ENCODE measurements at places on chromosomes 6 and 20.
A peak's percentile ranks its signal among the peaks of the same experiment; 100 is the strongest.

GRCh38 chr20:39893003-39893685 is 795.9 kb downstream of the MAFB start:
- DNase-seq = no peak
- H3K27me3 ChIP-seq = no peaks in the 10 kb centered on the region
- no peak overlapping the region for H3K4me3 ChIP-seq
- no peak overlapping the region for H3K27ac ChIP-seq
- H3K4me1 ChIP-seq = no peaks in the 10 kb centered on the region
- H3K36me3 ChIP-seq = no peaks in the 10 kb centered on the region

DNA sequence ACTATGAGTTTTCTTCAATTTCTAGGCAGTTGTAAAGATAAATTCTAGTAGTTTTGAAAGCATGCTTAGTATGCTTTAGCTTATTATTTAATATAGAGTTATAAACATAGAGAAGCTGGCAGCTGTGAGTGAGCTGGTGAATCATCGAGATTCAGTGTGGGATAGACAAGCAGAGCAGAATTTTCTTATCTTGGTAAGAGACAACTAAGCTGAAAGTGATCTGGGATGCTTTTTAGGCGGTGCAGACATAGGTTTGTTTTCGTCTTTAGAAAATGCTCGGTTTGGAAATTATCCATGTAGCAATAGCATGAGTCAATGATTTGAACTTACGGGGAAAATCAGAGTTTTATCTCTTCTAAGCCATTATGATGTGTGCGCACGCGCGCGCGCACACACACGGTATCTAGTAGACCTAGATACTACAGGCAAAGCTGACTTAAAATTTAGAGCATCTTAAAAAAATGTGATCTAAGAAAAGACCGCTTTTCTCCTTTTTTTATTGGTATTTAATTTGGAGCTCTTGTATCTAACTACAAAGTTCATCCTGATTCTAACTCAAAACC is 128.3 kb upstream of the MAP3K7 start:
- no peaks in the 10 kb centered on the region for H3K36me3 ChIP-seq
- H3K4me1 ChIP-seq = no peaks in the 10 kb centered on the region
- no peaks in the 10 kb centered on the region for H3K27me3 ChIP-seq
- no peak overlapping the region for H3K27ac ChIP-seq

- H3K36me3 ChIP-seq = no peaks in the 10 kb centered on the region
- peak overlapping the region; percentile 50 for H3K27ac ChIP-seq
- H3K27me3 ChIP-seq = no peaks in the 10 kb centered on the region
- H3K4me1 ChIP-seq = no peaks in the 10 kb centered on the region
- peak overlapping the region; percentile 96 for H3K4me3 ChIP-seq
These were observed 1.1 kb downstream of the BAG2 start for GRCh38 chr6:57173056-57173885.

GRCh38 chr6:72149715-72150114 is 263.4 kb downstream of the RIMS1 start:
- H3K4me1 ChIP-seq = peaks cover 2% of the 10 kb centered on the region
- H3K27ac ChIP-seq = no peak overlapping the region
- H3K36me3 ChIP-seq = peaks cover 21% of the 10 kb centered on the region

DNA sequence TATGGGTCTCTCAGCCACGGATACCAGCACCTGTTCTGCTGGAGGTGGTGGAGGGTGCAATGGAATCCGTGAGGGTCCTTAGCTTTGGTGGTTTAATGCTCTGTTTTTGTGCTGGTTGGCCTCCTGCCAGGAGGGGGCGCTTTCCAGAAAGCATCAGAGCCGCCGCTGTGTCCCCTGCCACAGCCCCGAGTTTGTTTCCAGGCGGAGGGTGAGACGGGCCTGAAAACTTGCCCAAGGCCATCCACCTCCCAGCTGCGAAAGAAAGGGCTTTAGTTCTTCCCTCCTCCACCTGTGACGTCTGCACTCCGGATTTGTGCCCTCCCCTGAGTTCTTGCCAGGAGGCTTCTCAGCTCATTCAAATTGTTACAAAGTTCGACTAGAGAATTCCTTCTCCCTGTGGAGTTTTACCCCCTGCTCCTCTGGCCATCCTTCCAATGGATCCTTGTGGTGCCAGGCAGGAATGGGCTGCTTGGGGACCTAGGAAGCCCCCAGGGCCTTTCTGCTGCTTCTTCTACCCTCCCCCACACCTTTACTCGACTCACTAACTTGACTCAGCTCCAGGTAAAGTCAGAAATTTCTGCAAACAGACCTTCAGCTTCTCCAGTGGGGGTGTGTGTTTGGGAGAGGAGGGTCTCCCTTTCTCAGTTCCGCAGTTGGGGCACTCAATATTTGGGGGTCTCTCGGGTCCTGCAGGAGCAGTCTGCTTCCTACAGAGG is 873.7 kb downstream of the KIF16B start:
- H3K27ac ChIP-seq = no peak overlapping the region
- peaks cover 3% of the 10 kb centered on the region for H3K4me1 ChIP-seq
- H3K36me3 ChIP-seq = no peaks in the 10 kb centered on the region

DNA sequence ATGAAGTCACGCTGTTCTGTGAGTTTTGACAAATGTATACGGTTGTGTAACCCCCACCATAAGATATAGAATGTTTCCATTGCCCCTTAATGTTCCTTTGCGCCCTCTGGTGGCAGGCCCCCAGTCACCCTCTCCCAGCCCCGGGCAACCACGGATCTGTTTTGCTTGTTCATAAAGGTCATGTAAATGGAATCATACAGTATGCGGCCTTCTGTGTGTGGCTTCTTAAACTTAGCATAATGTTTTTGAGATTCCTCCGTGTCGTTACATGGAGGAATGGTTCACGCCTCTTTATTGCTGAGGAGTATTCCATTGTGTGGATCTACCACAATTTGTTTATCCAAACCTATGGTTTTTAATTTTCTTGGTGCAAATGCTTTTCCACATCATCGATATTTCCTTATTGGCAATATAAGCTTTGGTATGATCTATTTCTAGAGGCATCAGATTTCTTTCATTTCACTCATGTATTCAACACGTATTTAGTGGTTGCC is 28.4 kb downstream of the LYRM2 start:
- H3K27me3 ChIP-seq = peaks cover 2% of the 10 kb centered on the region
- no peaks in the 10 kb centered on the region for H3K36me3 ChIP-seq
- DNase-seq = peak; percentile 84
- H3K4me1 ChIP-seq = no peaks in the 10 kb centered on the region
- H3K4me3 ChIP-seq = no peak overlapping the region

DNA sequence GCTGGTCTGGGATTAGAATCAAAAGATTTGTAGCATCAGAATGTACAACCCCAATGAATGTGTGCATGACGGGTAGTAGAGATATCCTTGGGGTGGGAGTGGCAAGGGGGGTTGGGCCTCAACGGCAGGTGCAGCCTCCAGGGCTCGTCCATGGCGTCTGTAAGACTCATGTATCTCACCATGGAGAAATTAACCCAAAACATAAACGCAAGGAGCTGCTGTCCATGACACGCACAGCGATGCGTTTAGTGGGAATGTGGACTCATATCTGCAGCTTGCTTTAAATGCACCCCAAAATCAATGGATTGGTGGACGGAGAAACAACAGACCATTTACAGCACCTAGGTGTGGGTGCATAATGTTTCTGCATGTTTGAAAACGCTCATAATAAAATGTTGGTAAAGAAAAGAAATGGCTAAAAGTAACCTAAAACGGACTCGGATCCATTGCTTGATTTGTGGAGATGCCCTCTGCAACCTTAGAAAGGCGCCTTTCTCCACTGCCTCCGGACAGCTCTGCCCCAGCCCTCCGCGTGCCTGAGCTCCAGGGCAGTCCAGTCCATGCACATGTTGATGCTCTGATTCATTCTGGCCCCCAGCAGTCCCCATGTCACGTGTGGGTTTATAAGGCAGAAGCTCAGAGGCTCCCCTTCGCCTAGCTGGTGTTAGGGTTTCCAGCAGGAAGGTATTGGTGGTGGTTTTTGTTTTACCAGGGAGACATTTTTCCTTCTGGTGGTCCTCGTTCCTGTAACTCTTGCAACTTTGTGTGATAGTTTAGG is 24.5 kb downstream of the PYGB start:
- no peak for DNase-seq
- no peak overlapping the region for H3K4me3 ChIP-seq
- peaks cover 8% of the 10 kb centered on the region for H3K27me3 ChIP-seq
- H3K27ac ChIP-seq = no peak overlapping the region
- peaks cover 6% of the 10 kb centered on the region for H3K4me1 ChIP-seq

GRCh38 chr6:91221072-91221720 is 634.3 kb upstream of the MAP3K7 start:
- no peaks in the 10 kb centered on the region for H3K4me1 ChIP-seq
- DNase-seq = no peak
- H3K27ac ChIP-seq = no peak overlapping the region
- no peak overlapping the region for H3K4me3 ChIP-seq

GRCh38 chr6:168157272-168158212 is 78.5 kb upstream of the FRMD1 start:
- peak overlapping the region; percentile 95 for H3K27ac ChIP-seq
- no peak for DNase-seq
- peak overlapping the region; percentile 73 for H3K4me3 ChIP-seq
- peaks cover 7% of the 10 kb centered on the region for H3K27me3 ChIP-seq
- H3K4me1 ChIP-seq = peaks cover 58% of the 10 kb centered on the region

GRCh38 chr6:159871241-159871640 is 19.5 kb upstream of the MAS1 start:
- H3K27me3 ChIP-seq = peaks cover 8% of the 10 kb centered on the region
- H3K4me3 ChIP-seq = no peak overlapping the region
- DNase-seq = no peak
- no peak overlapping the region for H3K27ac ChIP-seq
- peaks cover 4% of the 10 kb centered on the region for H3K36me3 ChIP-seq
- no peaks in the 10 kb centered on the region for H3K4me1 ChIP-seq

GRCh38 chr6:16322666-16323312 is 84.4 kb downstream of the GMPR start:
- DNase-seq = peak; percentile 47
- no peaks in the 10 kb centered on the region for H3K36me3 ChIP-seq
- H3K27ac ChIP-seq = peak overlapping the region; percentile 98
- H3K4me1 ChIP-seq = peaks cover 50% of the 10 kb centered on the region
- peak overlapping the region; percentile 51 for H3K4me3 ChIP-seq

- no peaks in the 10 kb centered on the region for H3K4me1 ChIP-seq
- no peak overlapping the region for H3K27ac ChIP-seq
- H3K4me3 ChIP-seq = no peak overlapping the region
- no peaks in the 10 kb centered on the region for H3K36me3 ChIP-seq
- no peaks in the 10 kb centered on the region for H3K27me3 ChIP-seq
- DNase-seq = no peak
These were observed 27.5 kb upstream of the SLC17A4 start for GRCh38 chr6:25727028-25727427.

- no peak for DNase-seq
- no peak overlapping the region for H3K27ac ChIP-seq
- no peak overlapping the region for H3K4me3 ChIP-seq
- H3K36me3 ChIP-seq = no peaks in the 10 kb centered on the region
- peaks cover 2% of the 10 kb centered on the region for H3K27me3 ChIP-seq
- peaks cover 4% of the 10 kb centered on the region for H3K4me1 ChIP-seq
These were observed 111.5 kb upstream of the CCN2 start for GRCh38 chr6:132062626-132063025.

DNA sequence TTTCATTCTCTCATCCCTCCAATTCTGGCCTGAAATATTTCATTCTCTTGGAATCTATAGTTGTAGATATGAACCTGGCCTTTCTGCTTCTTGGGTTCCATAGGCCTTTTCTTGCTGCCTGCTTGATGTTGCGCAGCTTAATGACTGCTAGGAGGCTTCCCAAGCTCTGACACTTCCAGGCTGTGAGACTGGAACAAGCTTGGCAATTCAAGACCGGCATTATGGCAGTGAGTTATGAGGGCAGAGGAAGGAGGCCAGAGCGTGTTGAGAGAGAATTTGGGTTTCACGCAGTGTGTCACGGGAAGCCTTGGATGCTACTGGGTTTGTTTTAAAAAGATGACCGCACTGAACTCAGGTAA is 948 bp upstream of the DNAJC5 start:
- H3K27ac ChIP-seq = peak overlapping the region; percentile 56
- no peak for DNase-seq
- H3K4me1 ChIP-seq = peaks cover 18% of the 10 kb centered on the region
- H3K36me3 ChIP-seq = no peaks in the 10 kb centered on the region

GRCh38 chr6:161557333-161558107 is 283.7 kb upstream of the AGPAT4 start:
- H3K4me3 ChIP-seq = no peak overlapping the region
- no peak for DNase-seq
- H3K27me3 ChIP-seq = peaks cover 2% of the 10 kb centered on the region
- peaks cover 16% of the 10 kb centered on the region for H3K36me3 ChIP-seq

- DNase-seq = no peak
- H3K4me1 ChIP-seq = no peaks in the 10 kb centered on the region
- H3K27ac ChIP-seq = no peak overlapping the region
- no peak overlapping the region for H3K4me3 ChIP-seq
- peaks cover 2% of the 10 kb centered on the region for H3K27me3 ChIP-seq
- no peaks in the 10 kb centered on the region for H3K36me3 ChIP-seq
These were observed 8.9 kb downstream of the STX11 start for GRCh38 chr6:144159223-144159622.

DNA sequence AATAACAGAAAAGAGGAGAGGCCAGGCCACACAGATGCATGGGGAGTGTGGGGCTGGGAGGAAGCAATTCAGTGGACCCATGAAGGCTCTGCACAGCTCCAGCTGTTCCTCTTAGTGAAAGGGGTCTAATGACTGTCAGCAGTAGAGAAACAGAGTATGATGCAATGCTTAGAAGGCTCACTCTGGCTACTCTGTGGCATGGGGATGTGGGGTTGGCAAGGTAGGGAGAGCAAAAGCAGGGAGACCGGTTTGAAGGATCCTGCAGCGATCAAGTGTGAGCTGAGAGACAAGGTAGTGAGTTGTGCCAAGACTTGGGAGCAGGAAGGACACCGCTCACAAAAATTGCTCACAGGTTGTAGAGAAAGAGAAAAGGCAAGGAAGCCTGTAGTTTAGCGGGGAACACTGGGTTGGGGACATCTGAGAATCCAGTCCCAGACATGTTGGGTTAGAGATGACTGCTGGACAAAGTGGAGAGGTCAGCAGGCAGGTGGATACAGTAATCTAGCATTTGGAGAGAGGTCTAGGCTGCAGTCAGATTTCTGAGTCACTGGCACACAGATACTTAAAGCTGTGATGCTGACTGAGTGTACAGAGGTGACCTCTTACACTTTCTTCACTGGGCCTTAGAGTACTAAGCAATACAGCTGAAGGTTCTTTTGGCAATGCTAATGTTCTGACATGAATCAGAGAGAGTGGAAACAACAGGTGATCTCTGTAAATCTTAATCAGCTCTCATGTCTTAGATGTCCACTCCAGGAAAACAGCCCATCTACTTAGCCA is 27.1 kb downstream of the NAPB start:
- no peak for DNase-seq
- peaks cover 6% of the 10 kb centered on the region for H3K27me3 ChIP-seq
- peaks cover 32% of the 10 kb centered on the region for H3K4me1 ChIP-seq
- H3K36me3 ChIP-seq = peaks cover 7% of the 10 kb centered on the region
- no peak overlapping the region for H3K4me3 ChIP-seq
- H3K27ac ChIP-seq = peak overlapping the region; percentile 83

DNA sequence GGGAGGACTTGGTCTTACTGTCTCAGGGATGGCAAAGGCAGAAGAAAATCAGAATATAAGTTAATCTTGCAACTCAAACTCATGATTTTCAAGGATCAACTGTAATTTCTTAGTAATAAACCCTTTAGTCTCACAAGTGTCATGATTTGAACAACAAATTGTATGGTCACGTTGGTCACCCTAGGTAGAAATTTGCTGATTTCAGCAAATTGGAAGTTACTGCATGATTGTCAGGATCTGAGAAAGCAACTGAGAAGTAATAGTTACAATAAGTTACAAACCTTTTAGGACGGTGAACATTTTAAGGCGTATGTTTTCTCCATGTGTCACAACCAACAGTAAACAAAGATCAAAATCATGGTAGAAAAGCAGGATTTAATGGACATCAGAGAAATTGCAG is 375.2 kb downstream of the PLCB1 start:
- no peak overlapping the region for H3K27ac ChIP-seq
- no peak overlapping the region for H3K4me3 ChIP-seq
- DNase-seq = no peak
- no peaks in the 10 kb centered on the region for H3K27me3 ChIP-seq
- H3K4me1 ChIP-seq = no peaks in the 10 kb centered on the region

Measured in glutamatergic neuron (in vitro differentiated cells).